Anterior cingulate cortex (tissue), 58 donors: ENCODE measurements at places on chromosomes 11 and 22.

GRCh38 chr22:35092406-35092805 lies 26.4 kb downstream of the ISX start:
- DNase-seq = no peak

- no peak for DNase-seq
Measured at GRCh38 chr11:14393889-14394288, 34.9 kb upstream of the RRAS2 start.

DNA sequence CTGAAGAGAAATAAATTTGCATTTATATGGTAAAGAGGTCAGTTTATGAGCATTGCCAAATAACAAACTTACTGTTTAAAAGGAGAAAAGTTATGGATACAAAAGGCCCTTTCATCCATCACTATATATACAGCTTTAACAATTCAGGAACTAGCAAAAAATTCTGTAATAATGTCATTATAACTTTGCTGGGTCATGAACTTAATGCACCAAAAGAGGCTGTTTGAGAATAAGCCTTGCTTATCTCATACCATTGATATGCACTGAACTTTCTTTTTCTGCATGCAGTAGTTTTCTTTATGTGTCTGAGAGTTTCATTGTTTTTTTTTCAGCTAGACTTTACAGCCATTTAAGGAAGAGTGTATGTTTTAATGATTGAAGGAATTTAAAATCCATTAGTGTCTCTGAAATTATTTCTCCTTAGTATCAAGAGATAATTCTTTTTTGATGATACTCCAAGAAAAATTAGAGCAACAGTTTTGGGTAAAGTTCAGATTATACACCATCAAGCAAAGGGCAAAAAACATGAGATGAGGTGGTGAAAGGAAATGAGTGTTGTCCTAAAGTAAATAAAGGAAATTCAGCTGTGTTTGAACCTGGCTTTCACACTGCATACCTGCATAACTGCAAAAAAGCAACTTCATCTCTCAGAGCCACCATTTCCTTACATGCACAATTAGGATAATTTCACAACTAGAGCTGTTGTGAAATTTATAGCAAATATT lies 188.2 kb upstream of the ANO3 start:
- no peak for DNase-seq

- no peak for DNase-seq
Measured at GRCh38 chr11:102254047-102254446, 63.2 kb upstream of the BIRC3 start.

DNA sequence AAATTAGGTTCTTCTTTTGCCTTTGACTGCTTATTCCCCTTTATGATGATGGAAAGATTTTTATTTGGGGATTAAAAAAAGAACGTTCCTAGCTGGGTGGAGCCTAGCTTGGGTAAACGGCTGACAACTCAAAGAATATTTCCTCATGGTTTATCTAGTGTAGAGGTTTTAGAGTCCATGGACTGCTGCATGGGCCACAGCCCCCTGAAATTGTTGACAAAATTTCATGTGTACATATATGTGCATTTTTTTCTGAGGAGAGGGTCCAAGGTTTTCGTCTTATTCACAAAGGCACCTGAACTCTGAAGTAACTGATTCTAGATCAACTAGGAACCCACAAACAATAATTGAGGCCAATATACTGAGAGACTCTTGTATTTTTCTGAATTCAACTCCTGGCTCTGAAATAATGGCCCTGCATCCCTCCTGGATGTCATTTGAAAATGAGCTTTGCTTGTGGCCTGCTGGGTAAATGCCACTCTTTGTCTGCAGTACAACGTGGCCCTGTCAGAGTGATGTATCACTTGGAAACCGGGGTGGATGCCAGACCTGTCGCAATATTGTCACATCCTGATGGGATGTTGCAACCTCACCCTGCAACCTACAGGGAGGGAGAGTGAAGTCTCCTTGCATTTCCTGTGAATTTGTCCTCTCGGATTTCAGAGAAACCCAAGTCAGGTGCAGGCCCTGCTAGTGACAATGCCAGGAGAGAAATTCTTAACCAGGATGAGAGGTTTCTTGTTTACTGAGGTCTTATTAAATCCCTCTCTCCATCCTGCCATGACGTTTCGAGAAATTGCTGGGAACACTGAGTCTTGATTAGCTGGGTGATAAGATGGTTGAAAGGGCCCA lies 33.8 kb downstream of the EHF start:
- DNase-seq = no peak

DNA sequence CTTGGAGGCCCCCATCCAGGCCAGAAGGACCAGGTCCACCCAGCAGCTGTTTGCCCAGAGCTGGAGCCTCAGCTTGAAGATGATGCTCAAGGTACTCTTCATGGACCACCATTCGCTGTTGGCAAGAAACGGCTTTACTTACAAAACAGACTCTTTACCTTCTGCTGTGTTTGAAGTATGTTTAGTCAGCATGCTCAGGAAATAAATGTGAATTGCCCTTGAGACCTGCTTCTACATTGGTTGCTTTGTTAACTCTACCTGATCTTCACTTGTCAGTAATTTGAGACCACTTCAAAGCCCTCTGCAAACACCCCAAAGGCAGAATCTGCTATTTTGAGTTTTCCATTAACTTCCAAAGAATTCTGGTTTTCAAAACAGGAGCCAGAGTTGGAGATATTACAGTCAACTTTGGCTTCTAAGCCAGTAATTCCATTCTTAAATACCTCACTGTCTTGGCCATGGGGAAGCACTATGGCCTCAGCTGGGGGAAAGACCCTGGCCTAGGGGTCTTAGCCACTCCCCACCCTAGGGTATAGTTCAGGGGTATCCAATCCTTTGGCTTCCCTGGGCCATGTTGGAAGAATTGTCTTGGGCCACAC lies 2.7 kb downstream of the UQCR10 start:
- DNase-seq = no peak

DNA sequence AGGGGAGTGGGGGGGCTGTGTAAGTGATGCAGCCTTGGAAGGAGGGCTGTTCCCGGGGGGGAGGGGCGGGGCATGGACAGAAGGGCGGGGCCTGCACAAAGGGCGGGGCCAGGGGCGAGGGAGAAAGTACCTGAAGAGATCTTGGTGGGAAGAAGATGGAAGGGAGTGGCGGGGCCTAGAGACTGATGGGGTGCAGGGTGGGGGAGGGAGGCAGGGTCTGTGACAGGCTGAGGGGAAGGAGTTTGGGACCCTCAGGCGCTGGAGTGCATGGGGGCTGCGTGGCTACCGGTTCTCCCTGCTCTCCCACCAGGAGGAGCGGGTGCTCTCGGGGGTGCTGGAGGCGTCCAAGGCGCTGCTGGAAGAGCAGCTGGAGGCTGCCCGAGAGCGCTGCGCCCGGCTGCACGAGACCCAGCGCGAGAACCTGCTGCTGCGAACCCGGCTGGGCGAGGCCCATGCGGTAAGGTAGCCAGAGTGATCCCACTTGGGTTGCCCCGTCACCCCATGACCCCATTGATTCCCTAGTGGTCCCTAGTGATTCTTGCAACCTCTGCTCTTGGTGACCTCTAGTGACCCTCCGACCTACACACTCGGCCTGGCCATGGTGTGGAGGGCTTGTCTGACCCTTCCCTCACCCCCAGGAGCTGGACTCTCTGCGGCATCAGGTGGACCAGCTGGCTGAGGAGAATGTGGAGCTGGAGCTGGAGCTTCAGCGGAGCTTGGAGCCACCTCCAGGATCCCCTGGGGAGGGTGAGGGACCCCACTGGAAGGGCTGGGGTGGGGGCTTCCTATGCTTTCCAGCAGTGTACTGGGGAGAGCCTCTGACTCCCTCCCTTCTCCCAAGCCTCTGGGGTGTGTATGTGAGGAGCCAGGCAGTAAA lies 3.1 kb downstream of the CCDC88B start:
- DNase-seq = no peak

GRCh38 chr11:97860237-97860636 lies 1160.5 kb upstream of the CNTN5 start:
- DNase-seq = no peak

- DNase-seq = peak; percentile 46
Measured at GRCh38 chr11:117300283-117300663, 9.1 kb downstream of the BACE1-AS start.

DNA sequence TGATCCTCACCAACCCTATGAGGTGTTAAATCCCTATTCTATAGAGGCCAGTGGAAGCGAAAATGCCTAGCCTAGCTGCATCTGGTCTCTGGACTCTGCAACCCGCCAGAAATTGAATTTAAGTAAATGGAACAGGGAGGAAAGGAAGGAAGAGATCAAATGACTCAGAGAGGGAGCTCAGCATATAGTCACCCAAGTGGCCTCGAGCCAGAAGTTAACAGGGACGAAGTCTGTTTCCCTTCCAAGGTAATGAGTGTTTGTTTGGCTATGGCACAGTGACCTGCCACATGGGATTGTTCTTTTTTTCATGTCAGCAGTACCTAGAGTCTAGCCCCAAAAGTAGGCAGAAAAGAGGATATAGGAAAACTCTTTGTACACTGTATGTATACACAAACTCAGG lies 66.3 kb downstream of the PAK1 start:
- no peak for DNase-seq
